Stimulated activated CD4-positive, alpha-beta T cell treated with anti-CD3 and anti-CD28 coated beads, Interleukin-15, amount 100 ng/mL, for 1 hour (primary cell): ENCODE measurements at places on chromosomes 11 and 22.
A peak's percentile ranks its signal among the peaks of the same experiment; 100 is the strongest.

- DNase-seq: no peak
Observed at GRCh38 chr22:44628835-44629234, 73.2 kb upstream of the PRR5 start.

- no peak for DNase-seq
Observed at GRCh38 chr11:59272771-59273372, 60.1 kb upstream of the MPEG1 start.

DNA sequence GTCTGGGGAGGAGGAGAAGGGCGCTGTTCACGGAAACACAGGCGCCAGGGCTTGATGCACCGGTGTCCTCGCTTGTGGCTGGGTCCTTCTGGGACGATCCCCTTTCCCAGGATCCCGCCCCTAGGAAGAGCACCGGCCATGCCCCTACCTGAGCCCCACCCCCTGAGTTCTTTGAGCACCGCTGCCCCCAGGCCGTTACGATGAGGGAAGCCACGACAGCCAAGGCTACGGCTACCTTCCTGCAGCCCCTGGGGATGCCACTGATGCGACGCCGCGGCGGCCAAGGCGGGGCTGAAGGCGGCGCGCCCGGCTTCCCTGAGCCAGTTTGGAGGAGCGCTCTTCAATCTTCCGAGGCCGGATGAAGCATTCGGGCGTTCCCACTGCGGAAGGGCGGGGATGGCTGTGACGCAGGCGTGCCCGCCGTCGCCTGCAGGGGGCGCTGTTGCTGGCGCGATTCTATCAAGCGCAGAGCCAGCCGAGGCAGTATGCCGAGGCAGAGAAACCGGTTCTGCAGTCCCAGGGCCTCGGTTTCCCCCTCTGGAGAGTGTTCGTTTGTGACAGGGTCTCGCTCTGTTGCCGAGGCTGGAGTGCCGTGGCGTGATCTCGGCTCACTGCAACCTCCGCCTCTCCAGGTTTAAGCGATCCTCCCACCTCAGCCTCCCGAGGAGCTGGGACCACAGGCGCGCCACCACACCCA, 9.7 kb upstream of the NEFH start:
- peak; percentile 52 for DNase-seq

DNA sequence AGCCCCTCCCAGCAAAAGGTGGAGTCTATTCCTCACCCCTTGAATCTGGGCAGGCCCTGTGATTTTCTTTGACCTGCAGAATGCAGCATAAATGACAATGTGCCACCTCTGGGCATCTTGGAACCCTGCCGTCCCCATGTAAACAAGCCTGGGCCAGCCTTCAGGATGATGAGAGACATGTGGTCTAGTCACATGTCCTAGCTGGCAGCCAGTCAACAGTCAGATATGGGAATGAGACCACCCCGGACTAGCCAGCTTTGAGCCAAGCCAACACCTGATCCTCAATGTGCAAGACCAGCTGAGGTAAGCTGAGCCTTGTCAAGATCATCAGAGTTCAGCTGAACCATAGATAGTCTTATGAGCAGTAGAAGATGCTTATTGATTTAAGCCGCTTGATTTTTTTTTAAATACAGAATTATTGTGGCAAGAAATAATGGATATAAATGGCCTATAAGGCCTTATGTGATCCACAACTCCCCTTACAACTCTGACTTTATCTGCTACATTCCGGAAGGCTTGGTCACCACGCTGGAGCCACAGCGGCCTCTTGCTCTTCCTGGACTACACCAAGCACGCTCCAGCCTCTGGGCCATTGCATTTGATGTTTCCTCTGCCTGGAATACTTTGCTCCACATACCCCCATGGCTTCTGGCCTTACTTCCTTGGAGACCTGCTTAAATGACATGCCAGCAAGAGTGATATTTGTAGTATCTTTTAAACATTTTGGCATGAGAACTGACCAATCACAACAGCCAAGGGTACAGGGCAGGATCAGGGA, 225.9 kb upstream of the SESN3 start:
- no peak for DNase-seq

DNA sequence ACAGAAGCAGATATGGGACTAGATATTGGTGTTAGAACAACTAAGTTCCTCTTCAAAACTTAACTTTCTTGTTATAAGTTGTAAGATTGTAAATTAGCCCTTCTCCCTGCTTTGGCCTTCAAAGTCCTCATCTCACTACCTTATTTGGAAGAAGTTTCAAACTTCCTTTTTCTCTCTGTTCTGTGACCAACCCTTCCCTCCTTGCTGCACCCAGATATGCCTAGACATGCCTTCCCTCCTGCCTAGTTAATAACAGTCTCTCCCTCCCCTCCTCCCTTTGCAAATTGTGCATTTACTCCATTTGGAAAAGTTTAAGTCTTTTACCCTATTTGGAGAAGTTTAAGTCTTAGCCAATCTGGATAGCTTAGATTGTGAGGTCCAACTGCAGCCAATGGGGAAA, 4.9 kb downstream of the OR52K2 start:
- no peak for DNase-seq

DNA sequence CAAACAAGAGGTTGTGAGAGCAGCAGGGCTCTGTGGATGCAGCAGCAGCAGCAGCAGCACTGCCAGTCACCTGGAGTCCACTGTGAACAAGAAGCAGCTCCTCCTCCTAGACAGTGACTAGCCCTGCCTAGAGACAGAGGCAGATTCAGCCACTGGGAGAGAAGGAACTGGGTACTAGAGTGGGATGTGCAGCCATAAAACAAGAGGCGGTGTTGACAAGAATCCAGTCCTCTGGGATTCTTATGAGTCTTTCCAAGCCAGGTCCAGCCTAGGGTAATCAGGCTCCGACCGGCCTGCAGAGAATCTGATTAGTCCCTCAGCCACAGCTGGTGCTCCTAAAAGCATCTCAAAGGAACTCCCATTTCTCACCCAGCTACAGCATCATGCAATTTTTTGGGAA, 83.9 kb upstream of the USP47 start:
- DNase-seq: no peak

DNA sequence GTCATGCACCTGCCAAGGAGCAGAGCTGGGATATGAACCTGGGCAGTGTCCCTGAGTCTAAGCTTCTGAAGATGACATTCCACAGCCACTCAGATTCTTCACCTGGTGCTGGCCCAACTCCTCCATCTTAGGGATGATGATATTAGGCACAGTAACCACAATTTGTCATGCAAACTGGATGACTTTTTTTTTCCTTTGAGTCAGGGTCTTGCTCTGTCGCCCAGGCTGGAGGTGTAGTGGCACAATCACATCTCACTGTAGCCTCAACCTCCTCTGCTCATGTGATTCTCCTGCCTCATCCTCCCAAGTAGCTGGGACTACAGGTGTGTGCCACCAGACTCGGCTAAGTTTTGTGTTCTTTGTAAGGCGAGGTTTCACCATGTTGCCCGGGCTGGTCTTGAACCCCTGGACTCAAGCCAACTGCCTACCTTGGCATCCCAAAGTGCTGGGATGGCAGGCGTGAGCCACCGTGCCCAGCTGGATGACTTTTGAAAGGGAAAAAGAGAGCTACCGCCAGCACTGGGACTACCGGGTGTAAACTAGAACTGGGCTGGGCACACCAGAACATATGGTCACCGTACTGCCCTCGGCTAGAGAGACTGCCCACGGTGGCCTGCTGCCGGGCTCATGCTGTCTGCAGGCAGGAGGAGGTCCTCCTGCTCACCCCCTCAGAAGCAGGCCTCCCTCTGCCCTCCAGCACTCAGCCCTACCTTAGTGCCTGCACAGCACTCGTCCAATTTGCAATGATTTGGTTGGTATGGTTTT, 77.7 kb downstream of the NAT10 start:
- no peak for DNase-seq

GRCh38 chr11:21254790-21255189, 585.4 kb downstream of the NELL1 start:
- DNase-seq: no peak

GRCh38 chr11:76891285-76891684, 30.6 kb downstream of the ACER3 start:
- no peak for DNase-seq

GRCh38 chr11:33339247-33339646, 82.1 kb downstream of the HIPK3 start:
- DNase-seq: no peak

DNA sequence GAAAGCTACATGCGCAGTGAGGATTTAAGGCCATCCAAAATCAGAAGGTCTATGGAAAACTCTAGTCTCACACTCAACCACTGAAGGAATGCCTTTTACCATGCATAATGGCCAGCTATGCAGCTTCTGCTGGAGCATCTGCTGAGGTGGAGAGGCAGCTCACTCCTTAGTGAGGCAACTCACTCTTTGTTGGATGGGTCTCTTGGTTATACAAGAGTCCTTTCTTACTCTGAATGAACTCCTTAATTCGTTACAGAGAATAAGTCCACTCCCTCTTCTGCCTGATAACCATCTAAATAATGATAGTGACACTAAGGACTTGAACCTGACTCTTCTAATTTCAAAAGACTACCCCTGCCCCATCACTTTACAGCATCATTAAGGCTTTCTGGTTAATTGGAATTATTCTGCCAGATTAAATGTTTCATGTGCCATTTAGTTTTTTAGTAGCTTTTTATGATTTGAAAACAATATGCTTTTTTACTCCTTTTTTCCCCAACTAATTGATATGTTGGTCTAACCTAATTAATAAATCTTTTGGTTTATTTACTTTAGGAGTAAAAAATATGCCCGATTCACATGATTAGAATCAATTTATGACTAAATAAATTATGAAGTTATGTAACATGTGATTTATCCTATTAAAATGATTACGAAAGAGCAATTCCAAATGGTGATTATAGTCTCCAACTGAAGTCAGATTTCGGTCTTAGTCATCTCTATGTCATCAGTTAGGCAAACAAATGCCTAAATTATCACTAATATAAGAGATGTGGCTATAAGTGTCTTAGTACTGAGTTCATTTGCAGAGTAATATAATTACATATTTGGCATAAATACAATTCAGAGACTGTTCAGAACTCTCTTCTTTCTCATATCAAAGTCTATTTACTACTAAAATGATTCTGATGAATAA, 286.7 kb upstream of the CCDC90B start:
- DNase-seq: no peak

- no peak for DNase-seq
Observed at GRCh38 chr11:89490981-89491690, at the start of gene NOX4. Gene NOX4 (minus strand): TSS chr11:89491375. CDS start chr11:89491246, 129 bp downstream.

DNA sequence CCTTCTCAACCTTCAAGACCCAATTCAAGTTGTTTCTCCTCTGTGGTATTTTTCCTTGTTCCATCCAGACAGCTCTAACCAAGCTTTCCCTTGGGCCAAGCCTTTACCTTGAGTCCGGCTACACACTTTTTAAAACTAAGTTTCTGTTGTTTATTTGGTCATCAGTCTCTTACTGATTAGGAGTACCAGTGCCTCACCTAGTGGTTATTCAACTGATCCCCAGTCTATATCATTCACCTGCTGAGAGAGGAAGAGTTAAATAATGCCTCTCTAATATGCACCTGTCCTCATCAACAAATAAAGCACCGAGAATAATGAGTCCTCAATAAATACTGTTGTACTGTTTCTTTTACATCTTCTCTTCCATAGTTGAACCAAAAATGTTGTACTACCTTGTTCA, 160.8 kb downstream of the MSANTD4 start:
- no peak for DNase-seq
